ENCODE measurements at places on chromosomes 7 and 10.

- DNase-seq = peak; percentile 32
Measured at GRCh38 chr10:3323865-3324498, 151.4 kb upstream of the PITRM1 start.

- DNase-seq = no peak
Measured at GRCh38 chr7:120021085-120021484, 251.9 kb upstream of the KCND2 start.

GRCh38 chr7:46754140-46754720 is 827.7 kb downstream of the TNS3 start:
- peak; percentile 24 for DNase-seq

DNA sequence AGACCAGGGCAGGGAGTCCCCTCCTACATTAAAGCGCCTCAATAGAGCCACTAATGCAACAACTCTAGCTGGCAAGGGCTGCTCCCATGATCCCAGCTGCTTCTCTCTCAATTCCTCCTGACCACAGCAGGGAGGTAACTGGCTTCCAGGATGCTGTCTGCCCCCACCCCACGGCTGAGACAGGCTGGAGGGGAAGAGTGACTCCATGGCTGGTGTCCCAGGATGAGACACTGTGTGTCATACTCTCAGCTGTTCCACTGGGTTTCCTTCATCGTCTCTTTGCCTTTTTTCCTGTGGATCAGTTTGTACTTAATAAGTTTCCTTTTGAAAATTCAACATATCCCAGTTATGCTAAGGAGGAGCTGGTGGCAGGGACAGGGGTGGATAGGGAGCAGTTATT is 27.7 kb upstream of the MYH16 start:
- DNase-seq = no peak

GRCh38 chr7:36764929-36765328 is 40.6 kb upstream of the AOAH start:
- no peak for DNase-seq

DNA sequence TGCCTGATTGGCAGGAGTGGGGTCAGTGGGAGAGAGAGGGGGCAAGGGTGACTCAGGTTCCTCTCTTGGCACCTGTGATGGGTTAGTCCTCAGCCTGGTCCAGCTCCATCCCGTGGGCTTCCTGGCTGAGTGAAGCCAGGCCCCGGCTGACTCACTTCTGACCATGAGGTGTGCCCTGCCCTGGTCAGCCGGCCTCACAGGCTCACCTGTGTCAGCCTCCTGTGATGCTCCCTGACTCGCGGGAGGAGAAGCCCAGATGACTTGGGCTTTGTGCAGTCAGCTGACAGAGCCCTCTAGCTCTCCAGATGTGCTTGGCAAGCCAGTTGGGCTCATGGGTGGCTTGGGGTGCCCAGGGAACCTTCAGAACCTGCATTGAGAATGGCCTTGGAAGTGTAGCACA is 16.0 kb upstream of the PPIF start:
- DNase-seq = no peak

DNA sequence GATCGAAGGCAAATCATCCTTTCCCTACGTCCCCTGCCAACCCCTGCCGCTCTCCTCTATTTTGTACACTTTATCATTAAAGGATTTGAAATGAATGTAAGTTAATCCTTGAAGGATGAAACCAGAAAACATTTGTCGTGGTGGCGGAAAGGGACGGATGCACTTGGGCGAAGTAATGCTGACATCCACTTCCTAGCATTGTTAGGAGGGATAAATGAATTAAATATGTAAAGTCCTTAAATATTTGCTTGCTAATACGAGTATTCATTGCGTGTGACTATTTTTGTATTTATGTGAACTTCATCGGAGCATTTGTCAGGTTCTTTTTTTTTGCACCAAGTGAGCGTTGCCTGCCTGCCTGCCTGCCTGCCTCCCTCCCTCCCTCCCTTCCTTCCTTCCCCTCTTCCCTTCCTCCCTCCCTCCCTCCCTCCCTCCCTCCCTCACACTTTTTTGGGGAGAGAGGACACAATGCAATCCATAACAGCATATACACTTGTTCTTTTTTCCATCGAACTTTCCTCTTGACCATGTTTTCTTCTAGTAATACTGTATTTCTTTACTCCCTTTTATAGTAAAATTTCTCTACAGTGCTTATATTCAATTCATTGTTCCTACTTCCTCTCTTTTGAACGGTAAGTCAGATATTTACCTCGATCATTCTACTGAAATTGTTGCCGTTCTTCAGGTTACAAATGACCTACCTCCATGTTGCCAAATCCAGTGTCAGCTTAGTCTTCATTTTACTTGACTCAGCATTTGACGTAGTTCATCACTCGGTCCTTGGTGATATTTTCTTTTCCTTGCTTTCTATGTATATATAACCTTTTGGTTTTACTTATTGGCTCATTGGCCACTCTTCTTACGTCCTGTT is 831 bp downstream of the CCDC7 start:
- DNase-seq = peak; percentile 50

DNA sequence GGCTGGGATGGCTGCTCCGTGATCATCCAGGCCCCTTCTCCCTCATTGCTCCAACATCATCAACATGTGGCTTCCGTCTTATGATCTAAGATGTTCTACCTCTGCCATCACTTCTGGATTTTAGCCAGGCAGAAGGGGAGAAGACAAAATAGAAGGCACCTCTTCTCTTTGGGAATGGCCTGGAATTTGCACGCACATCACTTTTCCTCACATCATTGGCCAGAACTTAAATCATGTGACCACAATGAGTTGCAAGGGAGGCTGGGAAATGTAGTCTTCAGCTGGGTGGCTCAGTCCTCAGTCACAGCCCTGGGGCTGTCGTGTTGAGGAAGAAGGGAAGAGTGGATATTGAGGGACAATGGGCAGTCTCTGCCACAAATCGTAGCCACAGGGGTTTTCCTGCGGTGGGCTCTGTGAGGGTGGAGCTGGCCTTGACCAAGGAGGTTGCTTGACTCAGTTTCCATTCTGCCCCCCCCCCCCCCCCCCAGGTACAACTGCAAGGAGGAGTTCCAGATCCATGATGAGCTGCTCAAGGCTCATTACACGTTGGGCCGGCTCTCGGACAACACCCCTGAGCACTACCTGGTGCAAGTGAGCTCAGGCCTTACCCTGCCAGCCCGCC is 50.3 kb downstream of the PALD1 start:
- DNase-seq = peak; percentile 38

- DNase-seq = no peak
Measured at GRCh38 chr7:45259966-45260646, 102.5 kb downstream of the RAMP3 start.

Data from fibroblast of gingiva (primary cell).